ENCODE measurements at places on chromosomes 13 and 19.

GRCh38 chr19:7545300-7545699, 9.8 kb downstream of the PNPLA6 start:
- no peak for DNase-seq

- no peak for DNase-seq
Measured at GRCh38 chr13:34901572-34901971, 40.5 kb upstream of the NBEA start.

- no peak for DNase-seq
Measured at GRCh38 chr13:111210544-111211469, 95.7 kb downstream of the ARHGEF7 start.

DNA sequence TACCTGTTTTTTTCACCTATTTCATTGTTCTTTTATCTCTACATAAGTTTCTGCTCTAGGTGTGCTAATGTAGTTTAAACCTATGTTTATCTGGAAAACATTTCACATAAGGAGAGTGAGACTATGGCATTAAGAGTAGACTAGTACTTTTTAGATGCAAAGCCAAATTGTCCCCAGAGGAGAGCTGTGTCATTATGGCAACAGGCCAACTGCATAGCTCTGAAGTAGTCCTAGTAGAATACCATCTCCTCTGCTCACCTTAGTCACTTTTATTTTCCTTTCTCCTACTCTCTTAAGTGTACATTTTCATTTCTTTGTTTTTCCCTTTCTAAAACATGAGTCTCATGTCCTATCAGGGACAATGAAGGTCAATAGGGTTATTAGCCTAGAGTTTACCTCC, 123.1 kb downstream of the ITGBL1 start:
- no peak for DNase-seq

Data from stimulated activated CD4-positive, alpha-beta T cell treated with anti-CD3 and anti-CD28 coated beads, TNF-alpha, amount 100 ng/mL, for 4 hours (primary cell).